Forelimb muscle (tissue), 1 donor: ENCODE measurements at places on chromosomes 16 and 17.

DNA sequence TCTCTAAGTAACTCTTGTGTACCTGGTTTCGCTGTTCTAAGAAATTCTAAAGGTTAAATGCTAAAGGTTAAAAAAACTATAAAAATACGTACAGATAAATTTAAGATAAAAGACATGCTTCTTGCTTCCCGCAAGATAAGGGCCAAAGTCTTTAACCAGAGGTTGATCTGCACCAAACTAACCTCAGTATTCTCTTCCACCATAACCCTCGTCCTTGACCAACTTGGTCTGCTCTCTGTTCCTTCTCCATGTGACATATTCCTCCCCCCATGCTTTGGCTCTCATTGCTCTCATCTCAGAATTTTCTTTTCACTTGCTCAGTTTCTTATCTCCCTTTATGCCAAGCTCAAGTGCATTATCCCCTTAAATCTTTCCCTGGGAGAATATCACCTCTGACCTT is 330.5 kb upstream of the ZFHX3 start:
- DNase-seq, result no peak

- DNase-seq, result no peak
These were observed 7.5 kb downstream of the EPOP start for GRCh38 chr17:38667099-38667786.

- no peak for DNase-seq
These were observed 41.2 kb downstream of the FANCA start for GRCh38 chr16:89775223-89775622.

- no peak for DNase-seq
These were observed 2.8 kb downstream of the HEATR3 start for GRCh38 chr16:50068550-50068949.

DNA sequence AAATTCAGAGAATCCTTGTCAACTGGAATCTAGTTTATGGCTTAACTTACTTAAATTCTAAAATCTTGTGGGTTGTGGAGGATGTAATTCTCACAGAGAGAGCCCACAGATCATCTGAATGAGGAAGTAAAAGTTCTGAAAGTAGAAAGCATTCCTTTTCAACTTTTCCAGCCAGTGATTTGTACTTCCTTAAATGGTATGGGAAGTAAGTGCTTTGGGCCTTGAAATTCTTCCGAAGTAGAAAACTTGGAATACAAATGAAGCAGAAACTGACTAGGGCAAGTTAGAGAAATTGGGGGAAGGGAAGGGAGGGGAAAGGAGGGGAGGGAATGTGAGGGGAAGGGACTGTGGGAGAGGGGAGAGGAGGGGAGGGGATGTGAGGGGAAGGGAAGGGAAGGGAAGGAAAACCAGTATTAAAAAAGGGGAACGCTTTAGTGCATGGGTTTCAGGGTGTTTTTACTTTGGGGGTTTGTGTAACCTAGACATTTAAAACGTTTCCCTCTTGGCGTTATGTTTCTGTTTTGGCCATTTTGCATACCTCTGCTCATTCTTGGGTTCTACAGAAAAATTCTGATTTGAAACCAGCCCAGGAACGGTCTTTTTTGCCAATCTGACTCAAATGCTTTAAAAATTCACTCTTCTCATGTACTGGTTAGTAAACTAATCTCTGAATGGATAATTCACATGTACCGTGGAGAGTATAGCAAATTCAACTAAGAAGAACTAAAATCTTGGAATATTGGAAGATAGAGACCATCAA is 15.5 kb upstream of the SNTB2 start:
- no peak for DNase-seq
